Activated CD8-positive, alpha-beta memory T cell treated with anti-CD3 and anti-CD28 coated beads for 1 hour (primary cell): ENCODE measurements at places on chromosomes 3 and 15.

DNA sequence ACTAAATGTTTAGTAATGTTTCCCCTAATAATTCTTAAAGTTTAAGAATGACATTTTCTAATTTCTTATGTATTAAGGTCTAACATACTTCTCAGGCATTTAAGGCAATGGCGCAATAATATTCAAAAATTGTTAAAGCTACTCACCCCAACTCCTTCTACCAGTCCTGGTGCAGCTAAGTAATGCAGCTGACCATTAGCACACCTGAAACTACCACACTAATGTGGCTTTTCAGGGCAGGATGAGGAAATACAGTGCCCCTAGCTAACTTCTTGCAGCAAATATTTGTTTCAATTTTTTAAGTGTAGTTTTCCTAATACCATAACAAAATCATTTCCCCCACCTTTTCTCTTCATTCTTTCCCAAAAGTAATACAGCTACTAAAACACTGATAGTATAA, 827.7 kb downstream of the FHIT start:
- no peak for DNase-seq

DNA sequence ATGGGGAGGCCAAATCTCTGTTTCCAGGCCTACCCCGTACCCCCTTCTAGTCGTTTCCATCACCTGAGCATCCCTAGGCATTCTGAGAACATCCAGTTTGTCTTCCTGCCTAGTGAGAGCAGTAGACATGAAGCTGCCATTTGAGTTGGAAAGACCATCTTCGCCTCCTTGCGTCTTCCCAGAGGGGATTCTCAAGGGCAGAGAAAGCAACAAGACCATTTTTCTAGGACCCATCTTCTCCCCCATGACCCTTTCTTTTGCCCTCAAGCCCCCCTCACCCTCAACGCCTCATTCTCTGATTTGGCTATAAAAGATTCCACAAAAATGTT, 148.7 kb upstream of the BHLHE40 start:
- DNase-seq = no peak

DNA sequence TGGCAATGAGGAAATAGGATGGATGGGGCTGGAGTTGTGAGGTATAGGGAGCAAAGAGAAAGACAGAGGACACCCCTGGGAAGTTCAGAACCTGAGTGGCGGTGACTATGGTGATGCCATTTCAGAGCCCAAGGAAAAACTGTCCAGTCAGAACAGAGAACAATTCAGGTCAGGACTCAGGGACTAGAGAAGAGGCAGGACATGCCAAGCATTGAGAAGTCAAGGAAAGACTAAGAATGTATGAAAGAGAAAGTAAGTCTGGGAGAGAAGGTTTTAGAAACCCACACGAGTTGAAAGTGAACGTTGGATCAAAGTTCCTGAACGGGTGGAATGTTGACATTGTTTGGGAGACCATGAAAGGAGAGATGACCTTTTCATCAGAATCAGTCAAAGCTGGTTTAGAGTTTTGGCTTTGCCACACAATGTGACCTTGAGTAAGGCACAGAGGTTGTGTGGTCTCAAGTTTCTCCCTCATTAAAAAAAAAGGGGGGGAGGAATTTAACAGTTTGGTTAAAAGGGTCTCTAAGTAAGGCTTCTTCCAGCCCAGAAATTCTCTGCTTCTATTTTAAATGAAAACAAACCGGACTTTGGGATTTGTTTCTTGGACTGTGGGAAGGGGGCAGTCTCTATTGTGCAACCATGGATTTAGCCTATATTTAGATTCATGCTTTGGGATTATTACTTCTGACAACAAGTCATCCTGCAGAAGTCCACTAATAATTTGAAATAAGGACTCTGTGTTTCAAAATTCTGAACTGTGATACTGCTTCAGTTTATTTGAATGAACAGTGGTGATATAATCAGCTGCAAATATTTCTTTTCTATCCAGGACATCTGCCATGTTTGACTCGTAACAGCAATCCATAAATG, 315.9 kb upstream of the TBL1XR1 start:
- DNase-seq = no peak

DNA sequence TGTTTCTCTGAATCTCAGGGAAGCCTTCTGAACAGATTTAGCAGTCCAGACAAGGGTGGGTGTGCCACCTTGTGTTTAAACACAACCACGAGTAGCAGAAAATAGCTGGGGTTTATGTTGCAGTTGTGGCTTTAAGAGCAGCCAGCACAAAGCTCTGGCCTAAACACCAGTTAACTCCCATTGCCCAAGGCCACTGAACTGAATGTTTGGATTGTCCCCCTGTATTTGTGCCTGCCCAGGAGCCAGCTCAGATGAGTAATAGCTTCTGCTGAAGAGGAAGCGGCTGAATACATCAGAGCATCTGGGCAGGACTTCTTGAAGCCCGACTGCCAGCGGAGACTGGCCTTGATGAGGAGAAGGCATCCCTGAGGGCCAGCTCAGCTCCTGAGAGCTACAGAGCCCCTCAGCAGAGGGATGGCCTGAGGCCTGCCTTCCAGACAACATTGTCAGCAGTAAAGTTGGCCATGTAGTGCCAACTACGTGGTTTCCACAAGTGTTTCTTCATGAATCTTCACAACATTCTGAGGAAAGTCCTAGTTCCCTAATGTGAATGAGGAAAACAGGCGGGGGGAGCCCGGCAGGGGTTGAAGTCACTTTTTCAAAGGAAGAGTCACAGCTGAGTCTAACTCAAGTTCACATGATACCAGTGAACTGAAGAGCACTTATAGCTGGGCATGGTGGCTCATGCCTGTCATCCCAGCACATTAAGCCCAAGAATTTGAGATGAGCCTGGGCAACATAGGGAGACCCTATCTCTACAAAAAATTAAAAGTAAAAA, 65.8 kb upstream of the ZBTB38 start:
- no peak for DNase-seq

GRCh38 chr15:90037511-90037860, 36.4 kb downstream of the ZNF710 start:
- DNase-seq = no peak

DNA sequence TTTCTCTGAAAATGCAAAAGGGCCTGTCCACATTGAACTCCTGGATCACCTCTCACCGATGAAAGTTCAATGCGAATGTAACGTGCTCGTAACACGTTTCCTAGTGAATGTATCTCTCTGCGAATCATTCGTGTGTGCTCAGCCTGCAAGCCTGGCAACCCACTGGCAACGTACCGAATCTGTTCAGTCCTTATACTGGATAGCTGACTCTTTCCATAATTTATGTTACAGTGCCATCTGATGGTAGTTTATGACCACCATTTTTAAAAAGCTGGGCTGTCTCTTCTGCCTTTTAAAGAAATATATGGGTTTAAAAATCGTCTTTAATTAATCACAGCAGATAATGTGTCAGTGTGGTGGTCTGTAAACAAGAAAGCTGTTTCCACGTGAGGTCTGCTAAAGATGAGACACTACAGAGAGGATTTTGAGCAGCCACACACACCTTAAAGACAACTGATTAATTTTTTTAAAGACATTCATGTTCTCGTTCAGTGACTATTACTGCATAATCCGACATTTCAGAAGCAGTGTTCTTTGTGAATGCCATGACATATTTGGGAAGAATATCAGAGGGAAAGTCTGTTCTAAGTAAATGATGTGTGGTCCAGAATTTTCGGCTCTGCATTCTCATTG, 69.4 kb upstream of the FOXP1 start:
- DNase-seq = no peak

- no peak for DNase-seq
These were observed 9.4 kb downstream of the CTNNB1 start for GRCh38 chr3:41208507-41209220.

DNA sequence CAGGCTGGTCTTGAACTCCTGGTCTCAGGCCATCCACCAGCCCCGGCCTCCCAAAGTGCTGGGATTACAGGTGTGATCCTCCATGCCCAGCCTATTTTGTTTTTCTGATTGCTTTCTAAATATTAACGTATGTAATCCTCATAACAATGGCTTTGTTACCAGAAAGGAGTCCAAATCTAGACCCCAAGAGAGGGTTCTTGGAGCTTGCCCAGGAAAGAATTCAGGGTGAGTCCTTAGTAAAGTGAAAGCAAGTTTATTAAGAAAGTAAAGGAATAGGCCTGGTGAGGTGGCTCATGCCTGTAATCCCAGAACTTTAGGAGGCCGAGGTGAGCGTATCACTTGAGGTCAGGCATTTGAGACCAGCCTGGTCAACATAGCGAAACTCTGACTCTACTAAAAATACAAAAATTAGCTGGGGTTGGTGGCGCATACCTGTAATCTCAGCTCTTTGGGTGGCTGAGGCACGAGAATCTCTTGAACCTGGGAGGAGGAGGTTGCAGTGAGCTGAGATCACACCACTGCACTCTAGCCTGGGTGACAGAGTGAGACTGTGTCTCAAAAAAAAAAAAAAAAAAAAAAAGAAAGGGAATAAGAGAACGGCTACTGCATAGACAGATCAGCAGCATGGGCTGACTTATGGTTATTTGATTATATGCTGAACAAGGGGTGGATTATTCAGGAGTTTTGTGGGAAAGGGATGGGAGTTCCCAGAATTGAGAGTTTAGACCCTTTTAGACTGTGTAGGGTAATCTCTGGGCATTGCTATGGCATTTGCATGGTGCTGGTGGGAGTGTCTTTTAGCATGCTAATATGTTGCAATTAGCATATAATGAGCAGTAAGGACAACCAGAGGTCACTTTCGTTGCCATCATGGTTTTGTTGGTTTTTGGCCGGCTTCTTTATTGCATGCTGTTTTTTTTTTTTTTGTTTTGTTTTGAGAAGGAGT, 36.1 kb downstream of the TYRO3 start:
- DNase-seq = no peak

GRCh38 chr3:12705981-12706380, 42.1 kb upstream of the RAF1 start:
- no peak for DNase-seq

GRCh38 chr3:27596334-27596841, 112.2 kb upstream of the SLC4A7 start:
- DNase-seq = no peak

- no peak for DNase-seq
These were observed 83.6 kb downstream of the HMG20A start for GRCh38 chr15:77504306-77504705.

DNA sequence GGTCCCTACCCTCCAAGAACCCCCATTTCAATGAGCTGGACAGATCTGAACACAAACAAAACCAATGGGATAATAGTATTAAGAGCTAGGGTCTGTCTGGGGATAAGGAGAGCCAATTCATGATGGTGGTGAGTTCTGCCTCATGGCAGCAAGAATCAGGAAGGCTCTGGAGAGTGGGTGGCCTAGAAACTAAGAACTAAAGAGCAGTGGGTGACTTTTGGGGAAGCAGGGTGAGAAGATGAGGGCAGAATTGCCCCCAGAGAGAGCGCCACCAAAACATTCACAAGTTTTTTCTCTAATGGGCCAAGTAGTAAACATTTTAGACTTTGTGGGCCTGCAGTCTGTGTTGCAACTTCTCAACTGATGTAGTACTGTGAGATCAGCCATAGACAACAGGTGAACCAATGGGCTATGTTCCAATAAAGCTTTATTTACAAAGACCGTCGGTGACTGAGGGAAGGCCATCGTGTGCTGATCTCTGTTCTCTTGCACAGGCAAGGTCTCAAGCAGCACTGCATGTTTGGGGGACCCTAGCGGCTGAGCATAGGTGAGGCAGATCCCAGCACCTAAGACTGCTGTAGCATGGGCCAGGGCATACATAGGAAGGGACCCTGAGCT, 225.5 kb upstream of the ST8SIA2 start:
- DNase-seq = no peak

- no peak for DNase-seq
These were observed 189.7 kb upstream of the CBLB start for GRCh38 chr3:106058475-106058874.

GRCh38 chr3:55630280-55630920, 143.3 kb upstream of the WNT5A start:
- no peak for DNase-seq

GRCh38 chr3:37946531-37946889, 44.1 kb upstream of the VILL start:
- no peak for DNase-seq

DNA sequence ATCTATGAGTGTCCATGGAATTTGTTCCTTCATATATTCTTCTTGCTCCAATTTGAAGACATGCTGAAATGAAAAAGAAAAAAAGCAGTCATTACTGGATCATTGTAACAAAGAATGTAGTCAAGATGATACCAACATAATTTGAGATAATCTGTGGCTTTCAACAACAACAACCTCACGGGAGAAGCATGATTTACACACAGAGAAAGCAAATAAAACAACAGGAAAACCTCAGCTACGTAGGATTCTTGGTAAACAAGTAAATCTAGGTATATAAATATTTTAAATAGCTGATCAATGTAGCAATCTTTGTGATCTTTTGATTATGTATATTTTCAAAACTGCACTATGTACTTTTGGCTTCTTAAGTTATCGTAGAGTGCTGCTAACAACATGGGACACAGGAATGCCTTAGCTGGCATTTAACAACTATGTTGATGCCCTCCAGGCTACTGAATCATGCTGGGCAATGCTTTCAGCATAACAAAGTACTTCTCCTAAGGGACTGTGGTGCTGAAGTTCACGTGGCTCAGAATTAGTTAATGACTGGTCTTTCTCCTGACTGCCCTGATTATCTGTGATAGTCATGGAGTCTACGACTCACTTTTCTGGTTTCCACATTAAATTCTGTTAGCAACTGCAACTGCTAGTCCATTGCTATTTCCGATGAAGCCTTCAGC, 96.5 kb upstream of the MYO5C start:
- no peak for DNase-seq

GRCh38 chr15:57611938-57612337, 20.2 kb downstream of the MYZAP start:
- DNase-seq = no peak

DNA sequence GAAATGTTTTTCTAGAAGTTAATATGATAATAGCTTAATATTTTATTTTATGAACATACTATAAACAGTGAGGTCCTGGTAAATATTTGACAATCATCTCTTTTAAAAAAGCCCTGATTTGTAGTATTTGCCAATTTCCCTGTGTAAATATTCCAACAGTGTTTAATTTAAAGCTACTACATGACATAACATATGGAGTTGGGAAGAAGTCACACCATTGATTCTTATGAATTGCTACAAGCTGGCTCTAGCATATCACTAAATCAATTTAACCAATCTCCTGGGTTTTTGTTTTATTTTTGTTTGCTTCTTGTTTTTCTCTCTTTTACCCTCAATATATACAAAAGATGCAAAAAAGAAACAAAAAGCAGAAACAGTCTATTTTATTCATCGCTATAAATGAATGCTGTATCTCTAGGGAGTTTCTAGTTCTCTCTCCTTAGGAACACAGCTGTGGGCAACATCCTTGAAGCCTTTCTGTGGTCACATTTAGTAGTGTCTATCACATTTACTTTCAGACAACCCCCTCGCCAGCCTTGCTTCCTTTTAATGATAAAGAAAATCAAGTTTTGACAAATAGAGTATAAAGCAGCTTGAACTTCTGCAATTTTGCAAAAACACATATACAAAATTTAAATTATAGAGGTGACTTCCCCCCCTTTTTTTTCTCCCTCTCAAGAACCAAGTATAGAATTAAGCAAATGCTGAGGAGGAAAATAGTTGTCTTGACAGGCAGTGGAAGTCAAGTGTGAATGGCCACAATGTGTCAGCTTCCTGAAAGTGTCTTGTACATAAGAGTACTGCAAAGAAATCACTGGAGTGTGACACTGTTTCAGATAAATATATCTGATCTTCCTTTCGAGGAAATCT, 21.4 kb downstream of the CCR1 start:
- no peak for DNase-seq

GRCh38 chr3:138051947-138052802, 42.2 kb downstream of the CLDN18 start:
- DNase-seq = no peak
